NCI-H1092 treated with DMSO at 0.1 percent for 48 hours (cell line): ENCODE measurements at places on chromosomes 11 and 22.

GRCh38 chr11:76388408-76388807 lies 7.3 kb downstream of the GVQW3 start:
- DNase-seq = no peak

- no peak for DNase-seq
These were observed 166.6 kb downstream of the COMMD9 start for GRCh38 chr11:36122671-36123070.

DNA sequence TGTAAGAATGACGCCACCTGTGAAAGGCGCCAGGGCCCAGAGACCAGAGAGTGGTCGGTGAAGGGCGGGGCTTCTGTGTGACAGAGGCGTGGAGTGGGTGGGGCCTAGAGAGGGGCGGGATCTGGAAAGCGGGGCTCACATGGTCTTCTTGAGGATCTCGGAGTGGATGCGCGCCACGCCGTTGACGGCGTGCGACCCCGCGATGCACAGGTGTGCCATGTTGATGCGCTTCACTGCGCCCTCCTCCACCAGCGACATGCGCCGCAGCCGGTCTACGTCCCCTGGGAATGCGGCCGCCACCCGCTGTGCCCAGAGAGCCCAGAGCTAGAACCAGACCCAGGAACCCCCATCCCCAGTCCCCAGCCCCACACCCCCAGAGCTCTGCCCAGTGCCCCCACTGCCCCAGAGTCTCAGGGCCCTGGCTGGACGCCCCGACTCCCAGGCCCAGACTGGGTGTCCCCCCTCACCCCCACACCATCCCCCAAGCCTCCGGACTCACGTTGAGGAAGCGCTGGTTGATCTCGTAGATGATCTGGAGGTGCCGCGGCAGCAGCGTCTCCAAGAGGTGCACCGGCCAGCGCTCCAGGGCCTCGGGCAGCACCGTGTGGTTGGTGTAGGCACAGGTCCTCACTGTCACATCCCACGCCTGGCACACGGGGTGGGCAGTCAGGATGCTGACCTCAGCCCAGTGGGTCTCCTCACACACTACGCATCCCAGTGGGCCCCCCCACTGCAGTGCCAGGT lies 6.2 kb downstream of the PYGM start:
- no peak for DNase-seq

GRCh38 chr11:17988465-17988864 lies 24.4 kb downstream of the SERGEF start:
- DNase-seq = peak; percentile 56

DNA sequence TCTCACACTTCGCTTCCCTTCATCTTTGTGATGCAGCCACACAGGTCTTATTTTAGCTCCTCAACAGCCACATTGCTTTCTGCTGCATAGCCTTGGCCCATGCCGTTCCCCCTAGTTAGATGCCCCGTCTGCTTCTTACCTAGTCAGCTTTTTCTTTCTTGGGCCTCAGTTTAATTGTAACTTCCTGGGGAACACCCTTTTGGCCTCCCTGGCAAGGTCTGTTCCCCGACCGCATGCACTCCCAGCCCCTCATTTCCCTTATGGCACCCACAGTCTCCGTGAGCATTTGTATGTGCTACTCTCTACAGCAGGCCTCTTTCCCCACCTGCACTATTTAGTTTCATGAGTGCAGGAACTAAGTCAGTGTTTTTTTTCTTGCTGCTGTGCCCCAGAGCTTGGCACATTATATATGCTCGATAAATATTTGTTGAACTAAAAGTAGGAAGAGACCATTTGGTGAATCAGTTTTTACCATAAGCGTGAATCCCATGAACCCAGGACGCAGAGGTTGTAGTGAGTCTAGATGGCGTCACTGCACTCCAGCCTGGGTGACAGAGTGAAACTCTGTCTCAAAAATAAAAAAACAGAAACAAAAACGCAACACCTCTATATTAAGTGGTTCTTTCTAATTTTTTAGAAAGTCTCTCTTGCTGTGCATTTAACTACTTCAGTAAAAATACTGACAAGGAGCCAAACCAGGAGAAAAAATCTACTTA lies 38.5 kb downstream of the TNRC6B start:
- DNase-seq = no peak

GRCh38 chr22:40853961-40854360 lies 2.5 kb downstream of the ST13 start:
- no peak for DNase-seq

DNA sequence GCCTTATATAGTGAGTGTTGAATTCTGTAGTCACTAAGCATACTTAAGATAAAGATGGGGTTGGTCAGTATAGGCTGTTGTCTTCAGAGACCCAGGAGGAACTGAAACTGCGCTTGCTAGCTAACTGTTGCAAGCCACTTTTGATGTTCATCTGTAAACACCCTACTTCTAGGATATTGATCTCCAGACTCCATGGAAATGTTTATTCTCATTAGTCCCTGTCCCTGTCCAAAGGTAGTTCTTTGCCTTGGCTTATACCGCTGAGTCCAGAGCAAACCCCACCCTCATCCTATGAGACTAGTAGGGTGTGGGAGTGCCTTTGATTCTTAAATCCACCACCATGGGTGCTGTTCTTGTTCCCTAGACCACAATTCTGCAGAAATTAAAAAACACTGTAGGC lies 36.4 kb downstream of the DEPDC5 start:
- DNase-seq = no peak
